Sigmoid colon (tissue), 7 donors: ENCODE measurements at places on chromosomes 1 and 21. TPM values are rescaled to one million over a fixed set of nuclear protein-coding genes. Genes with fewer than 3 reads are reported as not detected.

- DNase-seq: no peak
Measured at GRCh38 chr1:230861489-230861888, 6.8 kb downstream of the C1orf198 start.

GRCh38 chr1:222042120-222042519 lies 300.2 kb upstream of the DUSP10 start:
- DNase-seq: no peak

DNA sequence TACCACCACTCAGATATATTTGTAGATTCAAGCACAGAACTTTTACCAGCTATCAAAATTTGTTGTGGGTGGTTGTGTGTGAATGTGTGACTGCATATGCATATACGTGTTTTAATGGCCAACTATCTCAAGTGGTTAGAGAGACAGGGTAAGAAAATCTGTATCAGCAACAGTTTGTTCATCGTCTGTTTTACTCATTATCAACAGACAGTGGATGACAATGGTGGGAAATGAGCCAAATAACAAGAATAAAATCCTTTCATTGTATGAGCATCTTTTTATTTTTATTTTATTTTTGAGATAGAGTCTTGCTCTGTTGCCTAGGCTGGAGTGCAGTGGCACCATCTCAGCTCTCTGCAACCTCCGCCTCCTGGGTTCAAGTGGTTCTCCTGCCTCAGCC lies 22.7 kb upstream of the DYNLT5 start:
- no peak for DNase-seq

GRCh38 chr21:23507501-23507900 lies 2099.8 kb downstream of the MRPL39 start:
- no peak for DNase-seq

CHI3L2 gene
- 1.8 TPM for total RNA-seq

DNA sequence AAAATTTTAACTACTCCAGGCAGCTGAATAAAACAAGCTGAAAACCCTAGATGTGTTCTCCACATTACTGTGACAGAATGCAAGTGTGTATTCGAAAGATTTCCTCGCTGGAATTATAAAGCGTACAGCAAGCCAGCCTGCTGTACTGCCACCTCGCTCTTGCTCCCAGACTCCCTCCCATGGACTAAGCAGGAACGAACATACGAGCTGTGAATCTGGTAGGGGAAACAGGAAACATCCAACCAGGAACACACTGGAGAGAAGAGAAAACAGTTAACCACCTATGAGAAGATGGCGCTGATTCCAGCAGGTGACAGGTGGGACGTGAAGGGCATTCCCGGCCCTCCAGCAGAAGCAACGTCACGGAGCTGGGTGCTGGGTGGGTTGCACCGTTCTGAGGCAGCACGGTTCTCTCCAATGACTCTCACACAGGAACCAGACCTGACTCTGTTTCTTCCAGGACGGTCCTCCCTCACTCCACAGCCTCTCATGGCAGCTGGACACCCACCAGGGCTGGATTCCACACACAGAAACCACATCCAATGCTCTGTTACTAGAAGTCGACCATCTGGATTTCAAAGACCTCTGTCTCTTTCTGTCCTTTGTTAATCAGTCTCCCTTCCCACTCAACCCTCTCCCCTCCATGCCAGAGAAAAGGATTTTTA lies 219.2 kb downstream of the RERE start:
- peak; percentile 75 for DNase-seq

DNA sequence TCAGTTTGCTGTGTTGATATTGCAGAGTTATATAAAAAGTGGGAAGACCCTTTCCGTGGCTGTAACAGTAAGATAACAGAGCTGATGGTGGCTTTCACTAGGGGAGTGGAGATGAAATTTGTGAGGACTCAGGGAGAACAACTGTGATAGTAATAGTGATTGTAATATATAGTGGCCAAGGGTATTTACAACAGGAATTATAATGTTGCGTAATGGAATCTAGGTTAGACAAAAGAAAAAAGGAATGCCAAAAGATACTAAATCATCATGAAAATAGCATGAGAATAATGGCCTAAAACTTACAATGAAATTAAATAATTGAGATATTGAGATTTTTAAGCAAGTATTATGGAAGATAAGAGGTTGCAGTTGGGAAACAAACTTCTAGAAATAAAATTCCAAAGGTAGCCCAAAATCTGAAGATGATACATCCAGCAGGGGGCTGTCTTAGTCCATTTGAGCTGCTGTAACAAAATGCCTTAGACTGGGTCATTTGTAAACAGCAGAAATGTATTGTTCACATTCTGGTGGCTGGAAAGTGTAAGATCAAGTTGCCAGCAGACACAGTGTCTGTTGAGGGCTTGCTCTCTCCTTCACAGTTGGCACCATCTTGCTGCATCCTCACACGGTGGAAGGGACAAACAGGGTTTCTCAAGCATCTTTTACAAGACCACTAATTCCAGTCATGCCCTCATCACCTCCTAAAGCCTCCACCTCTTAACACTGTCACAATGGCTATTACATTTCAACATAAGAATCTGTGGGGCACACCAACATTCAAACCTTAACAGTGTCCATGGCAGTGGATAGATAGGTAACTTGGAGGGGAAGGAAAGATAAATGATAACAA lies 711.2 kb downstream of the MRPL39 start:
- DNase-seq: no peak

GRCh38 chr1:165905853-165906252 lies 78.4 kb downstream of the UCK2 start:
- no peak for DNase-seq

XKR8 gene
- 5.4 TPM for total RNA-seq

DNA sequence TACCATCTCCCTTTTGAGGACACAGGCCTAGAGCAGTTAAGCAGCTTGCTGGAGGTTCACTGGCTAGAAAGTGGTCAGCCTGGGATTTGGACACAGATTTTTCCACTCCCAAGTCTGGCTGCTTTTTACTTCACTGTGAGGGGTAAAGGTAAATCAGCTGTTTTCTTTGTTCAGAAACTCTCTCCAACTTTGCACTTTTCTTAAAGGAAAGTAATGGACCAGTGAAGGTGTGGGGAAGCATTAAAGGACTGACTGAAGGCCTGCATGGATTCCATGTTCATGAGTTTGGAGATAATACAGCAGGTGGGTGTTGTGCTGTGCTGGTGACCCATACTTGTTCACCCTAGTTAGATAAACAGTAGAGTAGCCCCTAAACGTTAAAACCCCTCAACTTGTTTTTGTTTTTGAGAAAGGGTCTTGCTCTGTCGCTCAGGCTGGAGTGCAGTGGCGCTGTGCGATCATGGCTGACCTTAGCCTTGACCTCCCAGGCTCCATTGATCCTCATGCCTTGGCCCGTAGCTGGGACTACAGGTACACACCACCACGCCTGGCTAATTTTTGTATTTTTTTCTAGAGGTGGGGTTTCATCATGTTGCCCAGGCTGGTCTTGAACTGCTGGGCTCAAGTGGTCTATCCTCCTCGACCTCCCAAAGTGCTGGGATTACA lies 4.2 kb downstream of the SOD1 start:
- DNase-seq: no peak

DNA sequence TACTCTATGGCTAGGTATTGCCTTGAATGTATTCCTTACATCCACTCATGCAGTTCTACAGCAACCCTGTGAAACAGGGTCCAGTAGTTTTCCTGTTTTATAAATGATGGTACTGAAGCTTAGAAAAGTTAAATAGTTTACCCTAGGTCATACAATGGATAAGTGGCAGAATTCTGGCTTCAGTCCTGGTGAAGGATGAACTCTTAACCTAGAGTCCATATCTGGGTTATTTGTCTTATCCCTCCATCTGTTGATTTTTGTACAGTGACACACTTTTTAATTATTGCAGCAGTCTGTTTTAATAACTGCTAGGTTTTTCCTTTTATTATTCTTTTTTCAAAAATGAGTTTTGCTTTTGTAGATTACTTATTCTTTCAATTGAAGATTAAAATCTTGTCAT lies 263.9 kb downstream of the DNM3 start:
- no peak for DNase-seq

DNA sequence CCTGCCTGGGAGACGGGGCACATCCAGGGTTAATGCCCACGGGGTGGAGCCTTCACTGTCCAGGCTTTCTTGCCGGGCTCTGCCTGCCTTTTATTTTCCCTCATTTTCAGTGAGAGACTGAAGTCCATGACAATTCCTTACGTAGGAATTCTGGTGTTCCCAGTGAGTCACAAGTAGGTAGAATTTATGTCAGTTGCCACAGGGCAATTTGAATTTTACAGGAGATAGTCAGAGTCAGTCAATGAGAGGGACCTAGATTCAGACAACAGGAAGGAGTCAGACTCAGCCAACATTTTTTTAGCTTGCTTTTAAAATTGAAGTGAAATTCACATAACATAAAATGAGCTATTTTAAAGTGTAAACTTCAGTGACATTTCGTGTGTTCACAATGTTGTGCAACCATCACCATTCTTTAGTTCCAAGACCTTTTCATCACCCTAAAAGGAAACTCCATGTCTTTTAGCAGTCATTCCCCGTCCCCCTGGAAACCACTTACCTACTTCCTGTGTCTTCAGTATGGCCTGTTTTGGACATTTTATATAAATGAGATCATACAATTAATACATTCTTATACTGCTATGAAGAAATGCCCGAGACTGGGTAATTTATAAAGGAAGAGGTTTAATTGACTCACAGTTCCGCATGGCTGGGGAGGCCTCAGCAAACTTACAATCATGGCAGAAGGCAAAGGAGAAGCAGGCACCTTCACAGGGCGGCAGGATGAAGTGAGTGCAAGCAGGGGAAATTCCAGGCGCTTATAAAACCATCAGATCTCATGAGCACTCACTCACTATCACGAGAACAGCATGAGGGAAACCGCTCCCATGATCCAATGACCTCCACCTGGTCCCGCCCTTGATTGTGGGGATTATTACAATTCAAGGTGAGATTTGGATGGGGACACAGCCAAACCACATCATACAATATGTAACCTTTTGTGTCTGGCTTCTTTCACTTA lies 14.6 kb downstream of the AJAP1 start:
- DNase-seq: no peak

FAM229A gene
- 5.7 TPM for total RNA-seq

ZNF697 gene
- 4.6 TPM for total RNA-seq

DNA sequence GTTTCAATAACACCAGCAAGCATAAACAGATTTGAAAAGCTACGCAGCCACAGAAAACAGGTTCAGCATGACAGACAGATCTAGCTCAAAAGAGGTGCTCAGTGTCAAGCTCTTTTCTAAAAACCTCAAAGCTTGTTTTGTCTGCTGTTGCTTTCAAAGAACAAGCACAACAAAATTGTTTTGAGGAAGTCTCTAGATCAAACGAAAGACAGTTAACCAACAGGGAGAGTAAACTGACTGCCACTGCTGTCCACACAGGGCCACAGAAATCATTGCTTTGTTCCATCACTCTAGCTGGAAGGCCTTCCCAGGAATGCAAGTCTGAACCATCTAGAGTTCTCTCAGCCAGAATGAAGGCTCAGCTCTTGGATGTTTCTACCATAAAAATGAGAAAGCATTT lies 12.8 kb downstream of the APP start:
- no peak for DNase-seq

- no peak for DNase-seq
Measured at GRCh38 chr1:10057796-10058195, 25.0 kb downstream of the UBE4B start.

RNU1-3 gene
- total RNA-seq: under 0.01 TPM

DNA sequence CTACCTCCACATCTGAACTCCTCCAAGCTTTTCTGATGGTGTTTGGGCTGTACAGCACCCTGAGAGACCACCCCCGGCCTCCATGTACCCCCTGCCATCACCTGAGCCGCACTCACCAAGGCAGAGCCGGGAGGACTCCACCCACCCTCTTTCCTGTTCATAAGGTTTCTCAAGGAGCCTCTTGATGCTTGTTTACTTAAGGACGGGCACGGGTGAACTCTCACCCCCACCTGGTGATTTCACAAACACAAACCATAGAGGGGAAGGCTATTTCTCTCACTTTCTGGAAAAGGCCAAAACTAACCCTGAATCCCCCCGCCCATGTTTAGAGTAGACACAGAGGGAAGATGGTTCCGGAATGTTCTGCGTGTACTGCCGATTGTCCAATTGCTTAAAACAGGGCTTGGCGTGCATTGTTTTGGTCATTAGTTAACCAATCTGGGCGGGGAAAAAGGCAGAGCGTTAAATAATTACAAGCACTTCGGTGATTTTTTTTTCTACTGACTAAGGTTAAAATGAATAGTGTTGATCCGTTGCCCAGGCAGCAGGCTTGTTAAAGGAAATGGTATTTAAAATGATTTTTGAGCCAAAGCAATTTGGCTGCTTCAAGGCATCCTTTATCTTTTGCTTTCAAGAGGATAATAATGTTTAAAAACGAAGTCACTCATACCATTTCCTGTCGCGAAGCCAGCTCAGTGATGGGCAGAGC lies 279.8 kb upstream of the VAMP3 start:
- no peak for DNase-seq

- DNase-seq: no peak
Measured at GRCh38 chr1:69595486-69595885, 27.8 kb downstream of the LRRC7 start.

MAN1C1 gene
- total RNA-seq: 32.1 TPM

GRCh38 chr1:75616436-75617433 lies 5.8 kb upstream of the SLC44A5 start:
- DNase-seq: no peak

GRCh38 chr1:150753416-150753815 lies 12.2 kb downstream of the CTSS start:
- DNase-seq: no peak

GRCh38 chr1:4210043-4210442 lies 310.0 kb upstream of the C1orf174 start:
- DNase-seq: no peak

GRCh38 chr1:66523562-66523961 lies 10.4 kb upstream of the SGIP1 start:
- no peak for DNase-seq

DNA sequence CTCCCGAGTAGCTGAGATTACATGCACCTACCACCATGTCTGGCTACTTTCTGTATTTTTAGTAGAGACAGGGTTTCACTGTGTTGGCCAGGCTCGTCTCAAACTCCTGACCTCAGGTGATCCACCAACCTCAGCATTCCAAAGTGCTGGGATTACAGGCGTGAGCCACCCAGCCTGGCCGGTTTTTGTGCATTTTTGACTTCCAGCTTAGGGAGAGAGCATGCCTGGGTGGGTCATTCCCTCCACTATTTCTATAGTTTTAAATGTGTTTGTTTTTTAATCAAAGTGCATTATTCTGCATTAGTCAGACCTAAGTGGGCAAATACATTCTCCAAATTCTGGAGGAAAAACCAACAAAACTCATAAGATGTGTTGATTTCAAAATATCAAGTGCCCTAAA lies 207.4 kb upstream of the NRIP1 start:
- DNase-seq: no peak

GRCh38 chr1:72357411-72357810 lies 75.1 kb upstream of the NEGR1 start:
- DNase-seq: no peak

GRCh38 chr1:57163325-57163724 lies 197.5 kb upstream of the C8B start:
- DNase-seq: no peak

GNG4 gene
- 3.9 TPM for total RNA-seq

UBXN10 gene
- total RNA-seq: 14.6 TPM

SV2A gene
- total RNA-seq: 6.9 TPM

DNA sequence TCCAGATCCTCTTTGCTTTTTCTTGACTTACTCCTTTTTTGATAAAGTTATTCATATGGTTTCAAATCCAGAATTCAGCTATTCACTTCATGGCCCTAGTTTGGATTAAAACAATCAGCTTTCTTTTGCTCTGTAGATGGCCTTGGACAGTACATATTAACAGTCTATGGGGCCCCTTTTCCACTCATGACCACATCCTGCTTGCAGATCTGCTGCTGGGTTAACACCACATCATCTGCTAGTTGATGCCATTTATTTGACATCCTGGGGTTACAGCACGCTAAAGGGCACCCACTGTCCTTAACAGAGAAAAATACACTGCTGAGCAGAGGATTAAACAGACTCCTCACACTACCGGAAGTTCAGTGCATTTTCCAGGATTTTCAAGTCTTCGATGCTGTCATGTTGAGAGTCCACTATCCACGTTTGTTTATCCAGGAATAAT lies 941 bp upstream of the IFI16 start:
- no peak for DNase-seq
